ENCODE measurements at places on chromosomes 3 and 15.

- no peak for DNase-seq
Observed at GRCh38 chr3:141237701-141238521, 6.3 kb downstream of the PXYLP1 start.

DNA sequence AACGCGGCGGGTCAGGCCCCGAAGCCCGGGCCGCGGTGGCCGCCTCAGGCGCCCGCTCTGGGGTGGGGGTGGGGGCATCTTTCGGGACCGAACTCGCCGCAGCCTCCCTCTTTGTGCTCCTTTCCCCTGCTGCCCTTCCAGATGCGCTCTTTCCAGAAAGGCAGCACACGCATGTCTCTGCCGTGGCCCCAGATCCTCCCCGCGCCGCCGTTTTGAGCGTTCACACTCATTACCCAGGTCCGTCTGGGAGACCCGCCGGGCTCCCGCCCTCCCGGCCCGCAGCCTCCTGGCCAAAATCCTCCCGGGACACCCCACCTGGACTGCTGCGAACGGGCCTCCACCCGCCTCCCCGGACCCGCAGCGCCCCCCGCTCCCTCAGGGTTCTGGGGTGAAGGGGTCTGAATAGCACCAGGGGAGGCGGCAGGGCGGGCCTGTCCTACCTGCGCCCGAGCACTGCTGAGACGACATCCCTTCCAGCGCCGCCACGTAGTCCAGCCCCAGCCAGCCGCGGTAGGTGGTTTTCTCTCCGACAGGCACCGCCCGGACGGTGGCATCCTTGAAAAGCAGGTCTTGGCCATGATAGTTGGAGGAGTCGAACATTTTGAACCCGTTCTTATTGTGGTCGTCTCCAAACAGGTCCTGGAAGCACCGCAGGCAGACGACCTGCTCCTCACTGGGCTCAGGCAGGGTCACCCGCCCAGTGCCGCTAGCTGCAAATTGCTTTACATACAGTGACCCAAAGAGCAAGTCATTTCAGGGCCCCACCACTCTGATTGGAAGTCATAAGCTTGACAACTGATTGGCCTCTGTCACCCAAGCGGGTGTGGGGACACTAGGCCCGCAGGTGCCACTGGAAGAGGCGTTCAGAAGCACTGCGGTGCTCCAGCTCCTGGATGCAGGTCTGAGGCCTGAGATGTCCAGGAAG lies 25.9 kb downstream of the MELTF start:
- DNase-seq = peak; percentile 9

DNA sequence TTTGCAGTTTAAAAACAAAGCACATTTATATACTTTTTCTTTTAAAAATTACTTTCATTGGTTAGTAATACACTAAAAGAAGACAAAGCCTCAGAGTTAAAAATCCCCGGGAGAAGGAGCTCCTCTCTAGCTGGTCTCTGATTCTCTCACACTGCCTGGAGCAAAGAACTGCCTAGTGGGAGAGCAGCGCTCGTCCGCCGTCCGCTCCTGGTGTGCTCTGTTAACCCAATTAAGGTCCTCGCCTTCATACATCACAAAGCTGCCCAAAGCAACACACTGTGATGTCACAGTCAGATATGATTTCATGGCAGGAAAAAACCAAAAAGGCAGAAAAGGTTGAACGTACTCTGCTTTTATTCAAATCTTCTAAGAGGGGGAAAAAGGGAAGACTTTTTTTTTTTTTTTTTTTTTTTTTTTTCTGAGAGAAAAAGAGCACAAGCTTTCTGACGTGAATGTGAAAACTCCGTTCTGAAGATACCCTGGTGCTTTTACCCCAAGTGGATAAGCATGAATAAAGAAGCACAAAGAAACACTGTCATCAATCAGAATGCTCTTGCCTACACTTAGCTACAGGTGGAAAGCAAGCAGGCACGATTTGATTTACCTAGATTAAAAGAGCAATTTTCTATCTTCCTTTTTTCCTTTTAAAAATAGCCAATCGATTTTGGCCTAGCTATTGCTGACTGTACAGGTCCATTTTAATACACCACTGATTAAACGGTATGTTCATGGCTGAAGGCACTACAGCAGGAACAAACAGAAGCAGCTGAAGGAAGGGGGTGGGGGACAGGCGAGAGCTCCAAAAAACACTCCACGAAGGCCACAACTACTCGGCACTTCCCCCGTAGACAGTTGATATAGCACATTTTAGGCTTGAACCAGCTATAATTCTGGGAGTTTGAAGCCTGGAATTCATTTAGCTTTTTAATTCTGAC lies 115.2 kb downstream of the TIGIT start:
- peak; percentile 35 for DNase-seq

DNA sequence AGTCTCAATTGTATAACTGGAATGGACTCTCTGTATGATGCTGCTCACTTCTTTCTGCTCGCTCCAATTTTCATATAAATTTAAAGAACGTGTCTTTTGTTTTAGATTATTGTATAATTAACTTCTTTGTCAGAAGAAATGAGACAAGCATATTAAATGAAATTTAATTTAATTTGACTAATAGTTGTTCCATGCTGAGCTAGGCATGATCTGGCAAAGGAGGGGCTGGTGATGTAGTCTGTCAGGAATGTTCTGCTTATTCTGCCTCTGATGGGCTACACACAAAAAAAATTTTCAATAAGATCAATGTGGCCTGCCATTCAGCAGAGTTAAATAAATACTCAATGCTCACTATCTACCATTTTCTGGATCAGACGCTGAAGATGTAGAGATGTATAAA lies 208.4 kb upstream of the CD96 start:
- peak; percentile 44 for DNase-seq

DNA sequence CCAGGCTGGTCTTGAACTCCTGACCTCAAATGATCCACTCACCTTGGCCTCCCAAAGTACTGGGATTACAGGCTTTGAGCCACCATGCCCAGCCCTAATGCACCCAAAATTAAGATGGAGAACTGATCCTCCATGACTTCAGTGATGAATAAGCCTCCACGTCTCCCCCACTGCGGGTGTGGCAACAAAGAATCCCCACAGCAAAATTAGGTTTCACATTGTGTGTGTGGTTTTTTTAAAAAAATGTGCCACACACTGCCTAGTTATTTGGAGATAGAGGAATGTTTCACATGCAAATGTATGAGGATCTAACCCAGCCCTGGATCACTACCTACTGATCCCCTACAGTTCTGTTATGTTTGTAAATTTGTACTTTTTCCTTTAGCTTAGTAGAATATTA lies 17.3 kb downstream of the HDAC11 start:
- no peak for DNase-seq

GRCh38 chr3:76479161-76479650 lies 560.7 kb upstream of the ROBO2 start:
- DNase-seq = no peak

- DNase-seq = peak; percentile 31
Observed at GRCh38 chr3:55205990-55206389, 278.1 kb upstream of the LRTM1 start.

- DNase-seq = no peak
Observed at GRCh38 chr3:8103954-8104353, 397.7 kb upstream of the LMCD1 start.

DNA sequence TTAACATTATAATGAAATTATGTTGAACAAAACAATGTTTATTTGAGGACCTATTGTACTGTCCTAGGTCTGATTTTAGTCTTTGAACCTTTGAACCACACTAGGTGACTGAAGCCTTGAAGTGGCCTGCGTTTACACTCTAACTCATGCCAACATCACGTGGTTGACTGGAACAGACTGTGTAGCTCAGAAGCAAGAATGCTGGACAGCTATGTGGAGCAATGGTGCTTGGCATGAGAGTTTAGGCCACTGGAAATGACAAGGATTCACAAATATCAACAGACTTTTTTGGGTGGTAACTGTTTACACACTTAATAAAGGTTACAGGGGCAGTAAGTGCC lies 391.5 kb downstream of the RAP2B start:
- DNase-seq = no peak

GRCh38 chr15:91281947-91282346 lies 181.9 kb downstream of the SV2B start:
- DNase-seq = no peak

GRCh38 chr15:71807691-71808091 lies 2.7 kb upstream of the NR2E3 start:
- no peak for DNase-seq

- DNase-seq = no peak
Observed at GRCh38 chr3:23072693-23073092, 130.4 kb upstream of the UBE2E2 start.

GRCh38 chr3:62373714-62374333 lies 474 bp upstream of the FEZF2 start:
- DNase-seq = no peak

GRCh38 chr3:37787153-37787867 lies 74.4 kb upstream of the CTDSPL start:
- no peak for DNase-seq

- no peak for DNase-seq
Observed at GRCh38 chr15:62079594-62079993, 12.8 kb downstream of the C2CD4A start.

Data from fibroblast of mammary gland (primary cell).